ENCODE measurements at places on chromosomes 7 and 10.

DNA sequence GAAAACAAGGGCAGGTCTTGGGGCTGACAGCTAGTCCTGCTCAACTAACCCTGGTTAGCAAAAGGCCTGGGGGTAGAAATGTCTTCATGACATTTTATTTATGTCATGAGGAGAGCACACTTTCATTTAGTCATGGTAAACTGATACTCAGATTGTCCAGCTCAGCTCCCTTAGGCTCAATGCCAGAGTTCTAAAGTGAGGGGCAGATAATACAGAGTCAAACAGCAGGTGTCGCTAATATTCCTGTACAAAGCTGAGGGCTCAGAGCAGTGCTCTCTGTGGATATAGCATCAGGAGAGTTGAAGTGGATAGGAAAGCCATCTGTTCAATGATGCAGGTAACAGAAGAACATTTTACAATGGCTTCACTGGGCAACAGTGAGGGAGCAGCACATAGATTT is 26.8 kb upstream of the CALCR start:
- no peak for DNase-seq

GRCh38 chr7:28955718-28956607 is 2.2 kb downstream of the TRIL start:
- no peak for DNase-seq

DNA sequence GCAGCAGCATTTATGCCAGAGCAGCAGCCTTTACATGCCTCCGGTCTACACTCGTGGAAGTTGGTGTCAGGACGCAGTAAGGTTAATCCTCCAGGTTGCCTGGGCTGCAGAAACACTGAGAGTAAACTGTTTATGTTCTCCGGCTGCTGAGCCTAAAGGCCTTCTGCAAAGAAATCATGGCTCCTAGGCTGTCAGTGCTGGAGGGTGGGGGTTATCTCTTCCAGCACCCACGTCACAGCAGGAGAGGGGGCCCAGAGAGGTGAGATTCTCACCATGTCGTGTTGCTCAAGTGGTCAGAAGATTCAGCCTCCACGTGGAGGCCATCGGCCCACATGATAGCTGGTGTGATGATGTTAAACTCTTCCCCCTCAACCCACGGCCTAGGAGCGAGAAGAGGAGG is 41.2 kb downstream of the COL13A1 start:
- DNase-seq: no peak

GRCh38 chr10:7458556-7458955 is 47.7 kb upstream of the SFMBT2 start:
- no peak for DNase-seq

- no peak for DNase-seq
These were observed 37.0 kb downstream of the PPP2R2D start for GRCh38 chr10:131937836-131938235.

GRCh38 chr7:12896316-12896715 is 208.9 kb downstream of the ARL4A start:
- no peak for DNase-seq

DNA sequence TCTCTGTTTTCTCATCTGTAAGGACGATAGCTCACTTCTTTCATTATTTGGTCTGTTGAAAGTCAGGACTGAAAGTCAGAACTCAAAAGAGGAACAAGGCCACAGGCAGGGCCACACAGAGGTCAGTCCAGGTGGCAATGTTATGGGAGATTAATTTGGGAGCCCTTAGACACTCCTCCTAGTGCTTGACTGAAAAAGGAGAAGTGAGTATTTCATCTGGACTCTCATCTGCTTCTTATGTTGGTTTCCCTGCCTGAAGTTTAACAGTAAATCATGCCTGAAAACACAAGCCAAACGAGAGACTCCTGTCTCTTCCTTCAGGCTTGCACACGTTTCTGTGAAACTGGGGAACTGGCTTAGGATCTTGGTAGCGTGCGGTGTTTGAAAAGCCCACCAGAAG is 248.5 kb downstream of the BUB3 start:
- peak; percentile 20 for DNase-seq

GRCh38 chr10:86188796-86189558 is 177.6 kb downstream of the GRID1 start:
- DNase-seq: no peak

DNA sequence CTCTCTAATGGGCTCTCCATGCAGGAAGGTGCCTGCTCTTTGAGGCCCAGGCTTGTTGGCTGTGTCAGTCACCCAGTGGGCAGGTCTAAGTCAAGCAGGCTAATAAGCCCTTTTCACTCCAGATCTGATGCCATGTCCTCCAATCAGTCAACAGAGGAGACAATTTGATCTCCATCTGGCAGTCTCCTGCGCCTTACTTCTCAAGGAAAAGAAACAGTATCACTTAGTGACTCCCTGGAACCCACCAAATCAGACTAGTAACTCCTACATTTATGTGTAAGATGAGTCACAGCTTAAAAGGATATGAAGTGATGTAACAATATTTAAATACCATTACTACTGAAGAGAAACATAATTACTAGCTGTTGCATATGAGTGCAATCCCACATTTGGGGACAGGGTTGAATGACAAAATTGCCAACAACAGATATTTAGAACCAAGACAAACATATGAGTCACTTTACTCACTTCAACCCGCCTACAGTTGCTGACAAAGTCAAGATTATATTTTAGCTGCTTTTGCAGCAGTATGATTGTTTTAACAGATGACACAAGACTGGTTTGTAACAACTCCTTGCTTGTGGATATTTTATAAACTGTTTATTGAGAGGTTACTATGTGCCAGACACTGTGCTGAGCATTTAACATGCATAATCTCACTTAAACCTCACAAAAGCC is 72.1 kb downstream of the USP6NL start:
- no peak for DNase-seq

DNA sequence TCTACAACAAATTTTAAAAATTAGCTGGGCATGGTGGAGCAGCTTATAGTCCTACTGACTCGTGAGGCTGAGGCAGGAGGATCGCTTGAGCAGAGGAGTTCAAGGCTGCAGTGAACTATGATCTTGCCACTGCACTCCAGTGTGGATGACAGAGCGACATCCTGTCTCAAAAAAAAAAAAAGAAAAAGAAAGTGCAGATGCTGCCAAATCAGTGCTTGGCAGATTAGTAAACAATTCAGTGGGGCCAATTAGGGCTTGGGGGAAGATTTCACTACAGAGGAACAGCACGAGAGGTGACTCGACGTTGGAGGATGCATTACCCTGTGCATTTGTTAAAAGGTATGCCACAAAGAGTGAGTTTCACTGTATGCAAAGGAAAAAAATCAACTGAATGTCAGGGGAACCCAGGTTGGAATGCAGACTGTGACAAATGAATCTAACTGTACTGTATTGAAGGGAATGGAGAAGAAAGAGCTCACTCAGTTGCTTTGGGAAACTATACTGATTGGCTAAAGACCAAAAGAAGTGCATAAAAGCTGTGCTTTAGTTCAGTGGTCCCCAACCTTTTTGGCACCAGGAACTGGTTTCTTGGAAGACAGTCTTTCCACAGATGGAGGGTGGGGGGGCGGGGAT is 31.6 kb downstream of the GARIN1A start:
- DNase-seq: no peak

DNA sequence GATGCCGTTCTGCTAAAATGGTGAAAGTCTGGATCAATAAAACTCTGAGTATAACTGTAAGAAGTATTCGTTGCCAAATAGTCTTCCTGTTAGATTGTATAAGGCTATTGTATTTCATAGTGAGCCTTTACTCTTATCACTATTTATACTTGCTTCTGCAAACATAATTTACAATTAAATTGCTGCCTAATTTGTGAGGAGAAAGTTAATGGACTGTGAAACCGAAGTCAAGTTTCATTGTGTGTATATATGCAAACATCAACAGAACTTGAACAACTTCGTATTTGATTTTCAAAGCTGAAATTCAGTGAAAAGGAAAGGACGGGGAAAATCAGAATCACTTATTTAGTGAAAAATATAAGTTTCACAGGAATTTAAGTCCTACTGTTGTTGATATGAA is 135.9 kb upstream of the CCDC6 start:
- no peak for DNase-seq

DNA sequence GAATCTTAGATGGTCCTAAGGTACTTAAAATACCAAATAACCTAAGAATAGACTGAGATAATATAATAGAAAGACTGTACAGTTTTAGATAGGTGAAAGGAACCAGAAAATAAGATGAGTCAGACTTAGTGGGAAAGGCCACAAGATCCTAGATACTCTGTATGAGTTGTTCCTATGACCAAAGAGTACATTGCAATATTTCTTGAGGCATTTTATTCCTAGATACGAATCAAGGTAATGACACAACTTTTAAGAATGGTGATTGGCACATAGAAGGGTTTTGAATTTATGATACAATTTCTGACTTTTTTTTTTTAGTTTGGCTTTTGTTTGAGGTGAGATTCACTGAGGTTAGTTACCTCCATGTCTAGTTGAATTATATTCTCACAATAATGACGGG is 30.2 kb downstream of the MGAM start:
- DNase-seq: no peak

DNA sequence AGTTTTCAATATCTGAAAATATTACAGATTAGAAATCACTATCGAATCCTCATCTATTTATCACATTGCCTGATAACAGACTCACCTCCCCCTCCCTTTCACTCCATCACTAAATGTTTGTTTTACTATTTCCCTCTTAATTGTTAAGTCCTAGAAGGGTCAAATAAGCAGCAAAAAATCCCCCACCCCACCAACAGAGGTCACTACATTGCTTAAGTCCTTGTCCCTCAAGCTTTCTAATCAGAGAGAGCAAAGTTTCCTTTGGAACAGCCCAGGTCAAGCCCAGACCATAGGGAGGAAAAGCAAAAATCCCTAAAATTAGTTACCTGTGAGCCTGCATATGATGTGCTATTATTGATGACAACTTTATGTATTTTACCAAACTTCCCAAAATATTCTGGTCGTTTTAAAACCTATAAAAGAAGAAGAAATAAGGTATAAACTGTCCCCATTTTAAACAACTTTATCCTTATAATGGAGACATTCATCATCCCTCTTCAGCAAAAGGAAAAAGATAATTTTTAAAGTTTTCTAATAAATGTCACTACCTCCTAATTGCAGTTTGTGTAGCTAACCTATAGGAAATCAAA is 95.0 kb downstream of the CNOT4 start:
- peak; percentile 42 for DNase-seq

- DNase-seq: no peak
These were observed 105.4 kb upstream of the ZMIZ1 start for GRCh38 chr10:78963074-78964034.

GRCh38 chr10:10482613-10483012 is 535.1 kb upstream of the CELF2 start:
- no peak for DNase-seq

GRCh38 chr7:109901926-109902325 is 1189.0 kb upstream of the LRRN3 start:
- no peak for DNase-seq

DNA sequence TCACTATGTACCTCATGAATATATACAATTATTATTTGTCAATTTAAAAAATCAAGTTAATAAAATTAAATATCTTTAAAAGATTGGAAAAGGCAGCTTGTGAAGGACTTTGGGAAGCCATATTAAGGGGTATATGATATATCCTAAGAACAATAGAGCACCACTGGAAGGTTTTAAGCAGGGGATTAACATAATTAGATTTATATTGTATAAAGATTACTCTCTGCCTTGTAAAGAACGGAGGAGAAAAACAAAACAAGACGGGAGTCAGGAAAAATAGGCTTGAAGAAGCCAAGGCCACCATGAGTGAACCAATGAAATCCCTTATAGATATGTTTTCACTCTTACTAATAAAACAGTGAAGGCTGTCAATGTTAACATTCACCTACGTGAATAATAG is 11.1 kb upstream of the CNNM1 start:
- DNase-seq: no peak

DNA sequence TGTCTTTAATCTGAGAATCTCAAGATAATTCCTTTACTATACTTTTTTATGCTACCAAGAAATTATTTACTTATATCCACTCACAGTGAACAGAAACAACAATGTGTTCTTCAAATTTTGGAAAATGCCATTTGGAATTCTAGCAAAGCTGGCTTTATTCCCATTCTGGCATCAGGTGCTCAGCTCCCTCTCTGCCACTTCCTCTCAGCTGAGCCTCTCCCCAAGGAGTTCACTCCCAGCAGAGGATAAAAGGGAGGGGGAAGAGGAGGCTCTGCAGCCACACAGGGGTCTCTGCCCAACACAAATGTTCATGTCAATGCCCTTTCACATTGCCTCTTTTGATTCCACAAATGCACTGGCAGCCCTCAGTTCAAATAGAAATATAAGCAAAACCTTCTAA is 116.9 kb downstream of the CPEB3 start:
- DNase-seq: no peak

DNA sequence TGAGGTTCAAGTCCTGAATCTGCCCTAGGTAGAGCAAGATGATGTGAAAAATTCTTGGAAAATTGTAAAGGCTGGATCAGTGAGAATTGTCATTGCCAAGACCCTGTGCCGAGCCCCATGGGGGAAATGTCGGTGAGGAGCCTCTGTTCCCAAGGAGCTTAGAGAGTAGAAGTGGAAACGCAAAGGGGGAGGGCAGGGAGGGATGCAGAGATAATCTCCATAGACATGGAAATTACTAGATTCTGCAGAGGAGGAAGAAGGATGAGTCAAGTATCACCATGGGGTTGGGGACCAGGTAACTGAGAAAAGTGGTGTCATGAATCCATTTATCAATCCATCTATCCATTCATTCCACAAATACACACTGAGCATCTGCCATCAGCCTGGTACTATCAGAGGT is 26.0 kb downstream of the DUSP5 start:
- DNase-seq: no peak

DNA sequence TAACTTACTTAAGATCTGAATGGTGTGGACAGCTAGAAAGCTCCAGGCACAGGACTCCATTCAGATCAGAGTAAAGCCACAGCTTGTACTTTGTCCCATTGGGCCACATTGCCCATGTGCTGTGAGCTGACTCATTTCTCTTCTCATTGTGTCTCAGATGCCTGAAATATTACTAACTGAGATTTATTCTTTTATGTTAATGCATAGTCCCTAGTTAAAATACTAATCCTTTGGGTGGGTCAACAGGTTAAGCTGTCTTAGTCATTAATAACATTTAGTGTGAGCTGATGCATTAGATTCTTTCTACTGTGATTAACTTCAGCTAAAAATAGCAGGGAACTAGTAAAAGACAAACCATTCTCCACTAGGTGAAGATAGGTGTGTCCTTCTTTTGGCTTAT is 104.7 kb upstream of the ARMC3 start:
- no peak for DNase-seq

GRCh38 chr10:93080350-93081046 is 6.8 kb downstream of the CYP26A1 start:
- DNase-seq: peak; percentile 20

DNA sequence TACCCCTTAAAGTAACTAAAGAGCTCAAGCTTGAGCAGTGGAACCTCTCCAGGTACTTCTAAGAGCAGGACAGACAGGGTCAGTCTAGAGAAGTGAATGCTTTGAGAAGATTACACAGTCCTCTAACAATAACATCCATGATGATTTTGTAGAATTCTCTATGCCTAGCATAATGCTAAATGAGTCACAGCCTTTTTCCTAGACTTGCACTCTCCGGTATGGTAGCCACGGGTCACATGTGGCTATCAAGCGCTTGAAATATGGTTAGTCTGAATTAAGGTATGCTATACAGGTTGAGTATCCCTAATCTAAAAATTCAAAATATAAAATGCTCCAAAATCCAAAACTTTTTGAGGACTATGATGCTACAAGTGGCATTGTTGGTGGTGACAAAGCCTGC is 166.6 kb upstream of the MKLN1 start:
- DNase-seq: no peak

- no peak for DNase-seq
These were observed 4.6 kb upstream of the USP6NL start for GRCh38 chr10:11616021-11616420.

- DNase-seq: no peak
These were observed 65.7 kb upstream of the PARD3 start for GRCh38 chr10:34880817-34881216.

GRCh38 chr7:157002819-157003421 is 7.5 kb downstream of the MNX1 start:
- DNase-seq: no peak
